MV-4-11 (cell line): ENCODE measurements at places on chromosomes 16 and 17.

- DNase-seq = no peak
Measured at GRCh38 chr17:46148247-46148646, 45.0 kb downstream of the KANSL1 start.

DNA sequence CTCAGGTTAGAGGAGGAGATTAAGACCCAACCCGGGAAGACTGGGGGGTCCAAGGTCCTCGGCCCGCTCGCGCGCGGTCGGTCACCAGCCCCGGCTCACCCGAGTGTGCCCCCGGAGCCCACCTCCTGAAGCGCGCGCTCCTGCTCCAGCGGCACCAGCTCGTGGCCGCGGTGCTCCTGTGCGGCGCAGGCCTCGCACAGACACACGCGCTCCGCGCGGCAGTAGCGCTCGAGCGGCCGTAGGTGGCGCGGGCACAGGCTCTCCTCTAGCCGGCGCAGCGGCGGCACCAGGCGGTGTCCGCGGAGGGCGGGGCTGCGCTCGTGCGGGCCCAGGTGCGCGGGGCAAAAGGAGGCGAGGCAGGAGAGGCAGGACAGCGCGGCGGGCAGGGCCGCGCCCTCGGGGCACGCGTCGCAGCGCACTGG, 618 bp downstream of the TRIM47 start:
- peak; percentile 44 for DNase-seq

DNA sequence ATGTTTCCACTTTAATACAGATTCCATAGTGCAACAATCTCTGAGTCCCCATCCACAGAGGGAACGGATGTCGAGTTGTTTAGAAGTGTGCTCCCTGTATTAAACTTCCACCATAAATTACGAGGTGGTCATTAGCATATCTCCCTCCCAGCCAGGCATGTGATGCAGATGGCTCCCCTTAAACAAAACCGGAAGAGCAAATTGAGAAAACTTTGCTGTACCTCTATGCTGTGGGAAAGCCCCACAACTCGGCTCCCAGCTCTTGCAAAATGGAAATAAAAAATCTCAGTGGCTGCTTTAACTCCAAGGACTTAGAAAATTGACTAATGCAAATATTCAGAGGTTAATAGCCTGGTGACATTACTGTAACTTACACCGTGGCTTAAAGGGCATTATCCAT, 290.9 kb downstream of the MAF start:
- DNase-seq = no peak

DNA sequence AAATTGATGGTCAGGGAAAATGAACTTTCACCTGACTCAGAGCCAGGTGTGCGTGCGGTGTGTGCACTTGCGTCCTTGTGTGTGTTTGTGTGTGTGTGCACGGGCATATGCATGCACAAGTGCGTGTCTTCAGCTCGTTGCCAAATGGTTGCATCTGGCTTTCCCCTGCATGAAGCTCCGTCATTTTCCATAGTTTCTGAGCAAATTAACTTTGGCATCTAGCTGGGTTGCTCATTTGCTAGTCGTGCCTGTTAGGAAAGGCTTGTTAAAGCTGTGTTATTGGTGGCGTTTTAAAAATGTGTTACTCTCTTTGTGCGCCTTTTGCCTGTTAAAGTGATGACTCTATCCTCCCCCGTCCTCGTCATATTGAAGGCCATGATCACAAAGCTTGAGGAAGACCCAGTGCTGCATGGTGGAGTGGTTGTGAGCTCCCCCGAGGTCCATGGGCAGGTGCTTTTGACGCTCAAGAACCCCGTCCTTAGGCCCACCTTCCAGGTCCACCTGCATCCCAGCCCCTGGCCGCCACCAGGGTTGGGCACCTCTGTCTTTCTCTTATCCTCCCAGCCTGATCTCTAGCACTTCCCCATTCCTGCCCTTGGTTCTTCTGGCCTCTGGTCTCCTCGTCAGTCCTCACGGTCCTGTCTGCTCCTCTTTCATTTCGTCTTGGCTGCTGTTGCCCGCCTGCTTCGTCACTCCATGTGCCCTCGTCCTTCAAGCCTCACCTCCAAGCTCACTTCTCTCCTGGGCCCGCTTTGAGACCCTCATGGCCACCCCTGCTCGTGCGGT, 355.8 kb downstream of the SNX29 start:
- DNase-seq = no peak

DNA sequence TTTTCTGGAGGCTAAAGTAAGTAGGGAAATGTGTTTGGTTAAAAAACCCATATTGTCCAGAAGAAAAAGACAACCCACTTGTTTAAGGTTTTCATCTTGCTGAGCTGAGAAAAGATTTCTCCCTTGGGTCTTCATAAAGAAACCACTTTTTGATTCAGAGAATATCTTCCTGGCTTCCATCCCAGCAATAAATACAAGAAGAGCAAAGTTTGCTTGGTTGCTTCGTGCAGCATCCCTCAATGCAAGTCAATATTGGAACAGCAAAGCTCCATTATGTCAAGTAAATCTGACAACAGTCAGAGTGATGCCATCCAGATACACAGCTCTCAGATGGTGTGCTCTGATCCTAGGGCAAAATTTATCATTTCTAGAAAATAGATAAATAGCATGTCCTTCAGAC, 118.9 kb upstream of the PIRT start:
- no peak for DNase-seq

- DNase-seq = no peak
Measured at GRCh38 chr16:59690216-59690615, 956.1 kb upstream of the GOT2 start.

DNA sequence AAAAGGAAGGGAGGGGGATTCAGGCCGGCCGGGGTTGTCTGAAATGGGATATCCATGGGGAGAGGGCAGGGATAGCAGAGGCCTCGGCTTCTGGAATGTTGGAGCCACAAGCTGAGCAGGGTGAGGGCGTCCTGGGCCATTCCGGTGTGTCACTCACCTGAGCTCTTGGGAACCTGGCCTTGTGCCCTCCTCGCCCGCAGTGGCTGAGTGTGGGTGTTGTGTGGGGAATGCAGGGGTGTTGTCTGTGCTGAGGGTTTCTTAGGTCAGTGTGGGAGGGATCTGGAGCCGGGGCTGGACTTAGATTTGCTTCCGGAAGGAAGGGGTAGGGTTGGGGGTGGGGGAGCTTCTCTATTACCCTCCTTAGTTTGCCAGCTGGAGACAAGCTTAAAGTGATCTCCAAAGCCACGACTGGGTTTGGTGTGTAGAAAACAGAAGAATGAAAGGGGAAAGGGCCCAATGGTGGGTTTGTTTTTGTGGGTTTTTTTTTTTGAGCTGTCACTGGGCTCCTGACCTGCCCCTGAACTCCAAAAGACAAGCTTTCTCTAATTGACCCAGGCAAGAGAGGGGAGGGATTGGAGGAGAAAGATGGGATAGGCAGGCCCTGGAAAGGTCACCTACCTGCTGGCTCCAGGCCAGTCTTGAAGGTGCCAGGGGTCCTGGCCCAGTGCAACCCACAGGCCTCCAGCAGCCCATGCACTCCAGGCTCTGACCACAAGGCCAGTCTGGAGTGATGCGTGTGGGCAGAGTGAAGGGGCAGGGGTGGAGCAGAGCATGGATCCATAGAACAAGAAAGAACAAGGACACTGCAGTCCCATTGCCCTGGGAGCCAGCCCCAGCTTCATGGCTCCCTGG, at the start of gene SULT1A2:
Gene SULT1A2, minus strand, starts transcription at position 211 of the 852 bp plus-strand sequence. CDS start 1,120 bp downstream, outside the sequence.
- DNase-seq = peak; percentile 75

- no peak for DNase-seq
Measured at GRCh38 chr17:59292174-59292523, 39.3 kb upstream of the YPEL2 start.

DNA sequence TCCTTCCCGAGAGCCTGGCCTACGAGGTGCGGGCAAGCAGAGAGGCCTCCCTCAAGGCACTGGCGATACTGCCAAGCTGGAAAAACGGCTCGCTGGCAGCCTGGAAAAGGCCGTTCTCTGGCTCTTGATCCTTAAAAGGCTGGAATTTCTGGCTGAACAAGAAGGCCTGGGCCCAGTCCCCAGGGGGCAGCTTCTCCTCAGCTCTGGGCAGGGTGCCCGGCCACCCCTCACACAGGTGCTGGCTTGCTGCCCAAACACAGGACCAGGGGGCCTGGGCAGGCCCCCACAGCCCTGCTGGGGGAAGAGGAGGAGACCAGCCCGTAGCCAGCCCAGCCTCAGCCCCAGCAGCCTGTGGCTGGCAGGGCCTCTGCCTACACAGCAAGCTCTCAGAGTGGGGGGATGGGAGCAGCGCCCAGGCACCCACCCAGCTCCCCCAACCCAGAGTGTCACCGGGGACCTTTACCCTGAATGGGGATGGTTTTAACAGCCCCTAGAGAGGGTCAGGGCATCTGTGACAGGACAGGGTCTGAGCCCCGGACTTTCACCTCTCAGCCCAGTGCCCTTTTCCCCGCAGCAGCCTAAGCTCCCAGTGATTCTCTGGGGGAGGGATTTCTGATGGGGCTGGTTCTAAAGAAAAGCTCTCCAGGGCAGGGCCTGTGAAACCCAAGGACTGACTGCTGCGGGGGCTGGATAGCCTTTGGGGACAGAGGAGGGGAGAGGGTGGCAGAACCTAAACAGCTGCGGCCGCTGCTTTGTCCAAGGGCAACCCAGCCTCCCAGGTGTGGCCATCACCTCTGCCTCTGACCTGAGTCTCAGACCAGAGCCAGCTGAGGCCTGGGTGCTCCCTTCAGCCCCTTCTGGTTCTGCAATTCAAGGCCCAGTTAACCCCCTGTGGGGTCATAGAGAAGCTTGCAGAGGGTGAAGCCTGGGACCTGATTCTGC, 38.6 kb upstream of the TOB1 start:
- no peak for DNase-seq

- DNase-seq = no peak
Measured at GRCh38 chr17:80804466-80804865, 187.2 kb upstream of the CHMP6 start.
